ENCODE measurements at places on chromosomes 13 and 19. TPM values are rescaled to one million over a fixed set of nuclear protein-coding genes. Genes with fewer than 3 reads are reported as not detected.
A peak's percentile ranks its signal among the peaks of the same experiment; 100 is the strongest.

GRCh38 chr19:3984908-3985642 lies at the start of gene EEF2:
Gene EEF2 (minus strand): TSS chr19:3985463. CDS start chr19:3985380, 83 bp downstream.
- H3K36me3 ChIP-seq, result peaks cover 26% of the 10 kb centered on the region
- peak within 1 kb of the TSS; percentile 98 for H3K4me3 ChIP-seq
- peak within 1 kb of the TSS; percentile 98 for H3K27ac ChIP-seq
- H3K4me1 ChIP-seq, result peaks cover 22% of the 10 kb centered on the region
- DNase-seq, result peak; percentile 95

The SLC25A41 gene
- total RNA-seq, result 1.0 TPM

GRCh38 chr13:112000888-112001287 lies 66.1 kb upstream of the SOX1 start:
- H3K36me3 ChIP-seq, result no peaks in the 10 kb centered on the region
- H3K4me1 ChIP-seq, result no peaks in the 10 kb centered on the region
- H3K4me3 ChIP-seq, result no peak overlapping the region
- no peak for DNase-seq
- H3K27me3 ChIP-seq, result peaks cover 2% of the 10 kb centered on the region
- no peak overlapping the region for H3K27ac ChIP-seq

DNA sequence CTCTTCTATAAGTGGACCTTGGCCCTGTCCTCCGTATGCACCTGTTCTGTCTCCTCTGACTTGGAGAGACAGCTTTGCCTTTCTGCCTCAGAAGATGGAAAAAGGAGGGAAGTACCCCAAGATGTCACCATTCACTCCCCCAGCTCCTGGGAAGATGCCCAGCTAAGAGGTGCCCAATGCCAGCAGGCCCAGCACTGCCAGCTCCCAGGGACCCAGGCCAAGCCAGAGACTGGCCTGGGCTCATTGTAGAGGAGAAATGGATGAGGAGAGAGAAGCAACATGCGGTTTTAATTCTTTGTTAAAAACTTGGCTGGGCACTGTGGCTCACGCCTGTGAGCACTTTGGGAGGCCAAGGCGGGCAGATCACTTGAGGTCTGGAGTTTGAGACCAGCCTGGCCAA lies 111.5 kb upstream of the ZNF507 start:
- no peak overlapping the region for H3K4me3 ChIP-seq
- H3K36me3 ChIP-seq, result no peaks in the 10 kb centered on the region
- peaks cover 9% of the 10 kb centered on the region for H3K27me3 ChIP-seq

- peaks cover 81% of the 10 kb centered on the region for H3K27me3 ChIP-seq
- DNase-seq, result no peak
- H3K4me3 ChIP-seq, result peak overlapping the region; percentile 74
- peaks cover 6% of the 10 kb centered on the region for H3K4me1 ChIP-seq
Observed at GRCh38 chr13:27959976-27960361, 9.1 kb downstream of the CDX2 start.

DNA sequence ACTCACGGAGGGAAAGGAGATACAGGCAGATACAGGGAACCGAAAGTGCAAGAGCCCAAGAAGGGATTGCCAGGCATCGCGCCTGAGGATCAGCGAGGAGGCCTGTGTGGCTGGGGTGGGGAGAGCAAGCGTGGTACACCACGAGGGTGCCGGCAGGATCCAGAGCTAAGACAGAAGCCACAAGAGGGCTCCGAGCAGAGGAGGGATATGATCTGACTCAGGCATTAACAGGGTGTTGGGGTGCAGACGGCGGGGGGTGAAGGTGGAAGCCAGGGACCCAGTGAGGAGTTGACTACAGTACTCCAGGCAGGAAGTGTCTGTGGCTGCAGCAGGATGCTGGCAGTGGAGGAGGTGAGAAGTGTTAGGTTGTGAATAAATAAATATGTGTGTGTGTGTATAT lies 5.4 kb upstream of the PPP1R37 start:
- DNase-seq, result peak; percentile 66
- H3K4me3 ChIP-seq, result peak overlapping the region; percentile 83
- peak overlapping the region; percentile 98 for H3K27ac ChIP-seq
- peaks cover 7% of the 10 kb centered on the region for H3K36me3 ChIP-seq
- peaks cover 35% of the 10 kb centered on the region for H3K4me1 ChIP-seq

GRCh38 chr13:47166336-47166735 lies 269.5 kb upstream of the HTR2A start:
- H3K27me3 ChIP-seq, result no peaks in the 10 kb centered on the region
- no peak overlapping the region for H3K4me3 ChIP-seq

The ZGLP1 gene
- total RNA-seq, result 3.9 TPM

The NKPD1 gene
- total RNA-seq, result 0.31 TPM

DNA sequence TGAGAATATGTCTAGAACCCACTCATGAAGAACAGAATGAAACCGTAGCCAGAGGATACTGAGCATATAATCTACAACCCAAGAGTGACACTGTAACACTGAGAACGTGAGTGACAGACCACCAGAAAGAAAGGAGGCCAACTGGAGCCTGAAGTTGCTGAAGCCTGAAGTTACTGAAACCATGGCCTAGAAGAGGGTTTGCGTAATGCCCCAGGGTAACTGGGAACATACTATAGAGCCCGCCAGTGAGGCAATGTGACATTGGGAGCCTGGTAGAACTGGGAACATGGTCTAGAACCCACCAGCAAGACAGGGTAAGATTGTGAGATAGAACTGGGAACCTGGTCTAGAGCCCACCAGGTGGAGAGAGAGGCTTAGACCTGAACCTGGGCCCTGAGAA lies 15.5 kb upstream of the TNFSF14 start:
- no peak for DNase-seq
- H3K4me1 ChIP-seq, result peaks cover 8% of the 10 kb centered on the region
- H3K4me3 ChIP-seq, result no peak overlapping the region

DNA sequence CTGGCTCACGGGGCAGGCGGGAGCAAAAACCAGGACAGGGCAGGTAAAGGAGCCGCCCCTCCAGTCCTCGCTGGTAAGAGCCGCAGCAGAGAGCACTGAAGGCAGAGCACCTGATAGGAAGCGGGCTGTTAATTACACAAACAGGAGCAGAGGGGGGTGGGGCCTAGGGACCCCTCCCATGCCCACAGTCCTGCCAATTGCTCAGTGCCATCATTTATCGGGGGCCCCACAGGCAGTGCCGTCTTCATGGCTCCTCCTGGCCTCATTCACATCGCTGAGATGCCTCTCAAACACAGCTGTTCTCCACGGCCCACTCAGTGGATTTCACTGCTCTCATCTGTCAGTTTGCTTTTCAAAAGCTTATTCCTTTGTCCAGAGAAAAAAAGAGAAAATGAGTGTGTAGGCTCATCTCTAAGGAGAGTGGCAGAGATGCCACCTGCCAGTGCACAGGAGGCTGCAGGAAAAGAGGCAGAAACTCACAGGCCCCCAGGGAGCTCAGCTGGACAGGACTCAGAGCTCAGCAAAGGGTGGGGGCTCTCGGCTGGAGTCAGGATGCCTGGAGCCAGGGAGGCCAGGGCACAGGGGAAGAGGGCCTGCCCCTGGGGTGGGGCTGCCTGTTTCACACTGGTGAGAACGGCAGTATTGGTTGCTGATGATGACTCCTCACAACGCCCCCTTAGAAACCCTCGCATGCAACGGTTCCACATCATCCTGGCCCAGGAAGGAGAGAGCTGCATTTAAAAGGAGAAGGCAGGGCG lies 174.6 kb downstream of the COL4A1 start:
- no peak overlapping the region for H3K27ac ChIP-seq
- no peak overlapping the region for H3K4me3 ChIP-seq
- DNase-seq, result no peak
- no peaks in the 10 kb centered on the region for H3K36me3 ChIP-seq

GRCh38 chr19:51789061-51789795 lies 5.7 kb upstream of the FPR3 start:
- no peak overlapping the region for H3K27ac ChIP-seq
- peaks cover 2% of the 10 kb centered on the region for H3K36me3 ChIP-seq
- H3K4me1 ChIP-seq, result no peaks in the 10 kb centered on the region
- H3K4me3 ChIP-seq, result no peak overlapping the region

GRCh38 chr19:33641956-33642498 lies 20.3 kb downstream of the CHST8 start:
- peaks cover 12% of the 10 kb centered on the region for H3K27me3 ChIP-seq
- no peaks in the 10 kb centered on the region for H3K36me3 ChIP-seq
- DNase-seq, result no peak

- no peaks in the 10 kb centered on the region for H3K4me1 ChIP-seq
- H3K36me3 ChIP-seq, result no peaks in the 10 kb centered on the region
- H3K27ac ChIP-seq, result no peak overlapping the region
- no peak overlapping the region for H3K4me3 ChIP-seq
- no peaks in the 10 kb centered on the region for H3K27me3 ChIP-seq
Observed at GRCh38 chr13:64925727-64926126, 2304.4 kb downstream of the PCDH9 start.

DNA sequence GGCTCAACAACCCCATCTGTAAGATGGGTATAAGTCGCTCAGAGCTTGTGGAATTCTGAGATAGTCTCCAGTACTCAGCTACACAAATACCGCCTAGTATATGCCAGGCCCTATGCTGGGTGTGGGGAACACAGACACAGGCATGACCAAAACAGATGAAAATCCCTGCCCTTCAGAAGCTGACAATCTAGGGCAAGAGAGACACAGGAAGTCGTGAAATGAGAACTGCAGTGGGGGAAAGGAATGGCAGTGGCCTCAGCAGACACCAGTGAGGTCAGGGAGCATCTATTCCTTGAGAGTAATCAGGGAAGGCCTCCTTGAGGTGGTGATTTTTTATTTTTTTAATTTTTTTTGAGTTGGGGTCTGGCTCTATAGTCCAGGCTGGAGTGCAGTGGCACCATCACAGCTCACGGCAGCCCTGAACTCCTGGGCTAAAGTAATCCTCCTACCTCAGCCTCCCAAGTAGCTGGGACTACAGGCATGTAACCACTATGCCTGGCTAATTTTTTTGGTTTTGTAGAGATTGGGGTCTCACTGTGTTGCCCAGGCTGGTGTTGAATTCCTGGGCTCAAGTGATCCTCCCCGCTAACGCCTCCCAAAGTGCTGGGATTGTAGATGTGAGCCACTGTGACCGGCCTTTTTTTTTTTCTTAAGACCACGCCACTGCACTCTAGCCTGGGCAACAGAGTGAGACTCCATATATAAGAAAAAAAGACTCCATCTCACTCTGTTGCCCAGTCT lies 3.2 kb downstream of the TMIGD2 start:
- H3K27ac ChIP-seq, result peak overlapping the region; percentile 74
- no peaks in the 10 kb centered on the region for H3K27me3 ChIP-seq
- peak overlapping the region; percentile 21 for H3K4me3 ChIP-seq
- no peak for DNase-seq
- H3K4me1 ChIP-seq, result peaks cover 27% of the 10 kb centered on the region

The PRR36 gene
- total RNA-seq, result 0.78 TPM

DNA sequence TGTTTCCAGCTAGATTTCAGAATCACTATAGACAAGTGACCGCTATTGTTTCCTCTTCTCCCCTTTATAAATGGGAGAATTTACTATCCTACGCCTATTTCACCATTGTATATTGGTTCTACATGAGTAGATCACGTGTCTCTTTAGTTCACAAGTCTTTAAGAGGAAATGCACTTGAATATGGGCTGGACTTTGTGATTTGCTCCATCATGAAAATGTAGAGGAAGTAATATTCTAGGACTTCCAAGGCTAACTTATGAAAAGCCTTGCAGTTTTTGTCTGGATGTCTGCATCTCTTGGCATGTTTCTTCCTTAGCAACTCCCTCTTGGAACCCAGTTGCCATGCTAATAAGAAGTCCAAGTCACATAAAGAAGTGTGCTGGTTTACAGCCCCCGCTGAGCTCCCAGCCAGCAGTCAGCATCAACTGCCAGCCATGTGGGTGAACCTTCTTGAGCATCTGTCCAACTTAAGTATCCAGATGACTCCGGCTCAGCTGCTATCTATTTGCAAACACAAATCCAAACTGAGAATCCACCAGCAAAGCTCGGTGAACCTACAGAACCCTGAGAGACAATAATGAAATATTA lies 4.8 kb upstream of the FBXL3 start:
- H3K4me3 ChIP-seq, result no peak overlapping the region
- no peak overlapping the region for H3K27ac ChIP-seq
- peaks cover 2% of the 10 kb centered on the region for H3K36me3 ChIP-seq
- peaks cover 7% of the 10 kb centered on the region for H3K4me1 ChIP-seq
- DNase-seq, result no peak

DNA sequence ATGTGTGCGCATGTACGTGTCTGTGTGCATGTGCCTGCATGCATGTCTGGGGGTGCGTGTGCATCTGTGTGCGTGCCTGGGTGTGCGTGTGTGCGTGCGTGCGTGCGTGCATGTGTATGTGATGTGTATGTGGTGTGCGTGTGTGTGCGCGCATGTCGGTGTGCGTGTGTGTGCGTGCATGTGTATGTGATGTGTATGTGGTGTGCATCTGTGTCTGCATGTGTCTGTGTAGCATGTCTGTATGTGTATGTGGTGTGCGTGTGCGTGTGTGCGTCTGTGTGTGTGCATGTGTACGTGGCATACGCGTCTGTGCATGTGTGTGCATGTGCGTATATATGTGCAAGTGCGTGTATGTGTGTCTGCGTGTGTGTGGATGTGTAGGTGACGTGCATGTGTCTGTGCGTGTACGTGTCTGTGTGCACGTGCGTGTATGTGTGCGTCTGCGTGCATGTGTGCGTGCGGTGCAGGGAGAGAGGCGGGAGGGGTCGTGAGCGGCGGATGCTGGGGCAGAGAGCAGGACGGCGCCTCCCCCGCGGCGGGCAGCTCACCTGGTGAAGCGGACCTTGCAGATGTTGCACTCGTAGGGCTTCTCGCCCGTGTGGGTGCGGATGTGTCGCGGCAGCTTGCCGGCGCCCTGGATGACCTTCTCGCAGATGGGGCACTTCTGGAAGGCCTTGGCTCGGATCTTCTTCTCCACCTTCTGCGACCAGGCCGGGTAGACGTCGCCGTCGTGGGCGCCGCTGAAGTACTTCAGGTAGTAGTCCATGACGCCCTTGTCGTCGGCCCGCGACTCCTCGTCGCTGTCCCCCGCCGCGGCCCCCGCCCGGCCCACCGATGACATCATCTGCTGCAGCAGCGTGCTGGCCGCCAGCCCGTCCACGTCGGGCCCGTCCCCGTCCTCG lies 13.0 kb downstream of the ZBTB7A start:
- no peak for DNase-seq
- no peak overlapping the region for H3K27ac ChIP-seq
- H3K4me1 ChIP-seq, result peaks cover 27% of the 10 kb centered on the region
- no peak overlapping the region for H3K4me3 ChIP-seq
- H3K27me3 ChIP-seq, result no peaks in the 10 kb centered on the region

- DNase-seq, result no peak
- peaks cover 10% of the 10 kb centered on the region for H3K27me3 ChIP-seq
- H3K4me3 ChIP-seq, result no peak overlapping the region
Observed at GRCh38 chr13:97142452-97142851, 79.7 kb upstream of the MBNL2 start.

All from activated naive CD8-positive, alpha-beta T cell treated with anti-CD3 and anti-CD28 coated beads, Interleukin-2, amount 10 ng/mL, durations not matched to agents 7 days and 5 days (primary cell).